ENCODE measurements at places on chromosomes 11 and 22. TPM values are rescaled to one million over a fixed set of nuclear protein-coding genes. Genes with fewer than 3 reads are reported as not detected.

GRCh38 chr11:75811485-75811884, 3.5 kb upstream of the UVRAG start:
- DNase-seq, result no peak

DNA sequence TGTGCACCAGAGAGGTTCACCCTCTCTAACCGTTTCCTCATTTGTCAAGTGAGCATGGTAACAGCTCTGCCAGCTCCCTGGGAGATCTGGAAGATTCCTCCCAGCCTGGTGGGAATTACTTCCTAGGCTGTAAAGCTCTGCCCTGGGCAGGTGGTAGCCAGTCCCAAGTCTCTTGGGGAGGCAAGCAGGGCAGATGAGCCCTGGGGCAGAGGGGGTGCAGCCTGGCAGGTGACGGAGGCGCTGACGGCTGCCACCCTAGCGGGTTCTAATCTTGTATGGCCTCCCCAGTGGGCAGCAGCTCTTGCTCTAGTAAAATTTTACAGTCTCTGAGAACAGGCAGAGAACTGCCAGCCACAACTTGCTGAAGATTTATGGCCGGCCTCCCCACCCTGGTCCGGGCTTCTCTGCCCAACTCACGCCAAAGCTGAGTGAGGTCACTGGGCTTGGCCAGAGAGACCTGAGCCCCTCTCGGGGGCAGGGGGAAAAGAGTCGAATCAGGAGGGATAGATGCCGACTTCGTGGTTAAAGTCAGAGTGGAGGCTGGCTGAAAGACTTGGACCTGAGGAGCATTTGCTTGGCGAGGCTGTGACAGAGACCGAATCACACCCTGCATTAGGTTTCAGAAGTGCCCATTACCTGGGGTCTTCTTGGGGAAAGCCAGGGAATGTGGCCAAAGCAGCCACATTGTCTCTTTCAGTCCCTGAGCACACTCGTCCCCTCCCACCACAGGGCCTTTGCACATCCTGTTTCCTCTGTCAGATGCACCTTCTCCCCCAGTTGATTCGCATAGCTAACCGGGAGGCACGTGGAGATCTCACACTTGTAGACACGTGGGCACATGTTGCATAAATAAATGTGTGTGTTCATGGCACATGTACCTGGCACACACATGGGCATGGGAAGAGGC, 188.2 kb downstream of the MN1 start:
- DNase-seq, result no peak

DNA sequence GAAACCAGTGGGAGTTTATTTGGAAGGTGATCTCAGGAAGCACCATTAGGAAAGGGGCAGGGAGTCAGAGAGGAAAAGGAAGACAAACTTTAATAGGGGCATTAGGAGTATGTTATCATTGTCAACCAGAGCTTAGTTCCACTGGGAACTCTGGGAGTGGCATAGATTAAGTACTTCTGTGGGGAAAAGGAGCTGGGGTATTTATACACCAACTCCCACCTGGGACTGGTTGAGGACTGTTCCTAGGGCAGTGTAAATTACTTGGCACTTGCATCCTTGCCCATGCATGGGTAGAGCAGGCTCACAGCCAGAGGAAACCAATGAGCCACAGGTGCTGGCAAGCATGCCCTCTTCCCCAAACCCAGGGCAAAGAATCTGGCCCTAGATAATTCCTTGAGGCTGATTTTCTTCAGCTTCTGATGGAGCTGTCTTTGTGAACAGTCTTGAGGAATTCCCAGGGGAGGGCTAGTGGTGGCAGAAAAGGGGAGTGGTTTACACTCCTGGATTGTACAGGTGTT, 541.2 kb downstream of the MIAT start:
- no peak for DNase-seq

GRCh38 chr11:31106326-31106725, 263.2 kb downstream of the DCDC1 start:
- DNase-seq, result no peak

GRCh38 chr11:110338684-110339083, 42.3 kb upstream of the RDX start:
- no peak for DNase-seq

- no peak for DNase-seq
Measured at GRCh38 chr11:16857186-16857585, 118.7 kb downstream of the C11orf58 start.

GRCh38 chr22:35725521-35725920, 7.8 kb downstream of the APOL5 start:
- no peak for DNase-seq

- no peak for DNase-seq
Measured at GRCh38 chr11:75237050-75237449, 3.5 kb upstream of the TPBGL start.

- peak; percentile 76 for DNase-seq
Measured at GRCh38 chr11:64844330-64845128, at the start of gene CDC42BPG. TSS of gene CDC42BPG (minus strand) at chr11:64844653. CDS start at chr11:64844569, 84 bp downstream.

GRCh38 chr11:115391598-115391997, 112.6 kb downstream of the CADM1 start:
- DNase-seq, result no peak

DNA sequence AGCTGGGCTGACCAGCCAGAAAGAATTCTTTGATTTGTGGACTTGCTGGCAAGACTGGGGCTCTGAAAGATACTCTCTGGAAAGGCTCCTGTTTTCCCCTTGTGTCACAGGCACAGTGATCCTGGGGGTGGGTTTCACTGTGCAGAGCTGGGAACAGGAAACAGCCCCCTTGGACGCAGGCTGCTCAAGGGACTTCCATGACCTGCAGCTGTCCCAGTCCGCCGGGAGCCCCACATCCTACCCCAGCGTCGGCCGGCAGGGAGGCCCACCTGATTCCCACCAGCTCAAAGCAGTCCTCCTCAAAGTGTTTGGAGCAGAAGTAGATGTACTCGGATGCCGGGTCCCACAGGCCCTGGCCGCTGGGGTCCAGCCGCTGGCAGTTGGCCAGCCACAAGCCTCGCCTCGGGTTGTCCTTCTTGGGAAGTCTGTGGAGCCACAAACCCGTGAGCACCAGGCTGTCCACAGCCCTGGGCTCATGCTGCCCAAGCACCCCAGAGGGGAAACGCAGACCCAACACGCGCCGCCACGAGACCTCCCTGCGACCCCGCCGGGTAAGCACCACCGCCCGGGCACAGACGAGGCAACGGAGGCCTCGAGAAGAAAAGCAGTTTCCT, 824 bp downstream of the THAP7 start:
- DNase-seq, result no peak

DNA sequence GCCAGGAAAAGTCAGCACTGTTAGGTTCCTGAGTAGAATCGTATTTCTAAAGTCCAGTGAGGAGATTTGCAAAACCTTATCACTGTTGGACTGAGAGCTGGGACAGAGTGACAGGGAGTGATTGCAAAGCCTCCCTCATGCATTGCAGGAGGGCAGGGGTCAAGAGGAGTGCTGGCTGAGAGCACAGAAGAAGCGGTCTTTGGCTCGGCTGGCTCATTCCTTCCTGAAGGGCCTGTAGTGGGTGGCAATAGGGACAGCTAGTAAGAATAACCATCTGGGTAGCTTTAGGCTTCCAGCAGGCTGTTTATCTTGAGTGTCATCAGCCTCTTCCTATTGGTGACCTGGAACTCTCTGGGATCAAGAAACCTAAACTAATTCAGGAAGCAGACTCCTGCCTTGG, 53.4 kb downstream of the CD44 start:
- DNase-seq, result no peak

DNA sequence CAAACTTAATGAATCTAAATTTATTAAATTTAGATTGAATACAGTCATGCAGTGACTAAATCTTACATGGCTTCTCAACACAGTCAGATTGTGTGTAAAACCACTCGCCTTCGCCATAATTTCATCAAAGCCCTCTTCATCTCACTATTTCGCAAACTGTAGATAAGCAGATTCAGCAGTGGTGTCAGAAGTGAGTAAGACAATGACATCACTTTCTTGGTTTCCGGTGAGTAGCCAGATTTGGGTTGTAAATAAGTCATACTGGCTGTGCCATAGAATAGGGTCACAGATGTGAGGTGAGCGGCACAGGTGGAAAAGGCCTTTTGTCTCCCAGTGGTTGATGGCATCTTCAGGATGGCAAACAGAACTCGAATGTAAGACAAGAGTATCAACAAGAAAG, 3.4 kb downstream of the OR10A6 start:
- DNase-seq, result no peak

DNA sequence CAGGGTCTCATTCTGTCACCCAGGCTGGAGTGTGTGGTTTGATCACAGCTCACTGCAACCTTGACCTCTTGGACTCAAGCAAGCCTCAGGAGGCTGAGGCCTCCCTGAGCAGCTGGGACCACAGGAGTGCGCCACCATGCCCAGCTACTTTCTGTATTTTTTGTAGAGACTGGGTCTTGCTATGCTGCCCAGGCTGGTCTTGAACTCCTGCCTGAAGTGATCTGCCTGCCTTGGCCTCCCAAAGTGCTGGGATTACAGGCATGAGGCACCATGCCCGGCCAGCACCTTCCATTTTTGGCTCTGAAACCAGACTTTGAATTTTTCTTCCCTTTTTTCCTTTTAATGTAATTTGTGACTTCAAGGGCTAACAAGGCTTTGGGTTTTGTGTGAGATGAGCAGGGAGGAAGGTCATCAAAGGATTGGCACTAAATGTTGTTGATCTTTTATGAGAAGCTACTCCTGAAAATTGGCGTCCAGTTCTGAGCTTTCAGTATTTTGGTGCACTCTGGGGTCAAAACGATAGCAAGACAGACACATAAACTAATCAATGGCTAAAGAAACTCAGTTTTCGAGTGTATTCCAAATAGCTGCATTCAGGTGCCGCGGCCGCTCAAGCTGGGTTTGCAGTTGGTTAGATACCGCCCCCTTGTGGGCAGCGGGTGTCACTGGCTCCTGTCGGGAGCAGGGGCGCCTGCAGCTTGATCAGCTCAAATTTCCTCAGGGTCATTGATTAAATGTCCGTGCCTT, 51.9 kb upstream of the CLMP start:
- peak; percentile 93 for DNase-seq

DNA sequence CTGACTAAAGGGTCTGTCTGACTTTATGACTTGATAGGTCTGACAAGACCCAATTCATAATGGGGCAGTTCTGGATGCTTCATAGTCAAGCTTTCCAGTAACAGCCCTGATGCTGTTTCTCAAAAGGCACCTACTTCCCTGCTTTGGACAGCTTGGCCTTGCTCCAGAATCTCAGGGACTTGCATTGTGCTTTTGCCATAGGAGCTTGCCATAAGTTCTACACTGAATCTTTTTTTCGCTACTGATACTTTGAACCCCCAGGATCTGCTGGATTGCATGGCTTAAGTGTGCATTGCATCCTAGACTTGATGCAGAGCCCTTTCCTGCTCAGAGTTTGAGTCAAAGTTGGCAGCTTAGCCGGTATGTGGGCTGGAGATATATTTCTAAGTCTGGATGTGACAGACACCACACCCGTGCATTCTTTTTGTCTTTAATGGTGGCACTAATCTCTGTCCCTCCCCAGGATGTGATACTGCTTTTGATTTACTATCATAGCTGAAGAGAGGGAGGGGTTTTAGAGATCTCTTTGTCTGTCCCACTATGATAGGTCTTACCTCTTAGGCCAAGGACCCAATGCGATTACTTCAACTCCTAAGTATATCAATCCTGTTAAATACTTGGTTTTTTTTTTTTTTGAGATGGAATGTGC, 16.9 kb upstream of the SLC3A2 start:
- DNase-seq, result no peak

DNA sequence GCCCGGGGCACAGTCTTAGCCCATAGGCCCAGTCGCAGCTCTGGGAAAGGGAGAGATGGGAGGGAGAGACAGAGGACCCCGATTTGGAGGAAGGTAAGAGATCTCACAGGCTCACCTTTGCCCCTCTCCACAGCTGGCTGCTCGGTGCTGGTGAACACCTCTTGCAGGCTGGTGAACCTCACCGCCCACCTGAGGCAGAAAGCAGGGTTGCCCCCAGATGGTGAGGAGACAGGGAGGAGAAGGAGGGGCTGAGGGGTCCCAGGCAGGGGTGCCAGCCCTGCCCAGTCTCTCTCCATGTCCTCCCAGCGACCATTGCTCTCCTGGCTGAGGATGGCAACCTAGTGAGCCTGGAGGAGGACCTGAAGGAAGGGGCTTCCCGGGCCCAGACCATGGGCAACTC, 1.2 kb downstream of the C22orf15 start:
- no peak for DNase-seq

- DNase-seq, result peak; percentile 81
Measured at GRCh38 chr11:8719211-8719649, 36.6 kb downstream of the RPL27A start.

- peak; percentile 45 for DNase-seq
Measured at GRCh38 chr22:49393526-49393925, 434.1 kb downstream of the BRD1 start.

DNA sequence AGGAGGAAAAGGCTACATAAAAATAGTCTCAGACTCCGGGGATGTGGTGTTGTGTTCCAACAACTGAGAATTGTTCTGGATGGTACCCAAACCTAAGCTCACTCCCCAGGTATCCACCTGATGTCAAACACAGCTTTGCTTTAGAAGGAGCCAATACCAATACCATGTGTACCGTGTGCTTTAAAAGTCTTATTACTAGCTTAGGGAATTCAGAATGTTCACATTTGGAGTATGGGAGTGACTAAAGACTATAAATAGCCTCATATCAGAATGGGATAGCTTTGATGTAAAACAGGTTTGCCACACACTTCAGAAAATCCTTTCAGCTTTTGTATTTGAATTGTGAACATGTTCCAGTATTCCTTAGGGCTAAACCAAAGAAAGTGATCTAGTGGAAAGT, 248.7 kb upstream of the ARHGAP42 start:
- no peak for DNase-seq

- no peak for DNase-seq
Measured at GRCh38 chr22:40334899-40335298, 11.4 kb upstream of the ADSL start.

GRCh38 chr11:115871161-115871760, 367.0 kb upstream of the CADM1 start:
- no peak for DNase-seq

- no peak for DNase-seq
Measured at GRCh38 chr11:121898903-121899302, 217.1 kb downstream of the BLID start.

DNA sequence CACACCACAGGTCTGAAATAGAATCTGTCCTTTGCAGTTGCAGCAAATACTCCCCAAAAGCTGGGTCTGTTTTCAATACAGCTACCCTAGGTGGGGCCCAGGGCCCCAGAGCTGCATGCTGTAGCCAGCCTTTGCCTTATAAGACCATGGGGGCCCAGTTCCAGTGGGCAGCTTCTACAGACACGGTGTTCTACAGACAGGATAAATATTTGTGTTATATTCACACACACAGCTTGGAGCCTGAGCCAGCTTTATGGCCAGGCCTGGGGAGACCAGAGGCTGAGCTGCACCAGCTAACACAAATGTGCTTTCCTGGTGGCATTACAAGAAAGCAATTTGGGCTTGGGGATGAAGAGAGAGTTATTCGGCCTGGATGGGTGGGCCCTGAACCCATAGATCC, 151.8 kb upstream of the NCAM1 start:
- DNase-seq, result no peak

Gene SYT13
- total RNA-seq, result 0.36 TPM

Gene UNC93B1
- total RNA-seq, result 32.1 TPM

Gene OR5B21
- not detected for total RNA-seq

Gene FGF4
- total RNA-seq, result not detected

Gene SHANK3
- total RNA-seq, result 62.9 TPM

Gene PHOX2A
- not detected for total RNA-seq

Gene APOA5
- not detected for total RNA-seq

Gene RAB38
- 5.1 TPM for total RNA-seq

Gene CRYAB
- total RNA-seq, result 323 TPM

Gene TUBA8
- total RNA-seq, result 3.1 TPM

Gene LGALS12
- total RNA-seq, result 0.84 TPM

Gene HEPHL1
- total RNA-seq, result 0.06 TPM

Gene PRR5
- 9.9 TPM for total RNA-seq

Gene CNGA4
- total RNA-seq, result 0.33 TPM
